ENCODE measurements at places on chromosomes 4 and X. TPM values are rescaled to one million over a fixed set of nuclear protein-coding genes. Genes with fewer than 3 reads are reported as not detected.

DNA sequence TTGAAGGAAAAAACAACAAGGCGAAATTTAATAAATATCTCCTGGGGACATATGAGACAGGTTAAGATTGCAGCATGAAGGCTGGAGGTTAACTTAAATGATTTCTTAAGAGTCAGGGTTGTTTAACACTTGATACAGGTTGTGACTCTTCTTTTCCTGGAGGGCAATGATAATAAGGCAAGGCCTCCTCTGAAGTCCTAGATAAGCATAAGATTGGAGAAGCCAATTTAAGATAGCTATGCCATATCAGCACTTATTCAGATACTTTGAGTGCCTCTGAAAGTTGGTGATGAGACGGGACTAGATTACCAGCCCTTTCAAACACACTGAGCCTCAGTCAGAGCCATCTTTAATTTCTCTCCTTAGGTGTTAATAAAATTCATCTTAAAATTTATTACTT is 350.8 kb downstream of the FBXO8 start:
- DNase-seq: no peak

DNA sequence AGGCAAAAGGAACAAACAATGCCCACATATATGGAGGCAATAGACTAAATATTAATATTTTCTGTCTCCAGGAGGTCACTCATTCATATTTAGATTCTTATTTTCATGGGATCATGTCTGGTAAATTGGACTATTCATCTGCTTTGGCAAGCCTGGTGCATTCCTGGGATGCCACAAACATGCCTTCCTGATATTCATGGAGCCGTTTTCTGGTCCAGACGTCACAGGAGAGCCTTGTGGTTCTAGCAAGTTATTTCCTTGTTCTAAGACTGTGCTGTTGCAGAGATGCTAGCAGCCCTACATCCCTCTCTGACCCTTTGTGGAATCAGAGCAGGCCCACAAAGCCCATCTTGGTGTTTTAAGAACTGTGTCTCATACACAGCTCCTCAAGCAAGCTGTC is 16.1 kb upstream of the EXOSC9 start:
- no peak for DNase-seq

DNA sequence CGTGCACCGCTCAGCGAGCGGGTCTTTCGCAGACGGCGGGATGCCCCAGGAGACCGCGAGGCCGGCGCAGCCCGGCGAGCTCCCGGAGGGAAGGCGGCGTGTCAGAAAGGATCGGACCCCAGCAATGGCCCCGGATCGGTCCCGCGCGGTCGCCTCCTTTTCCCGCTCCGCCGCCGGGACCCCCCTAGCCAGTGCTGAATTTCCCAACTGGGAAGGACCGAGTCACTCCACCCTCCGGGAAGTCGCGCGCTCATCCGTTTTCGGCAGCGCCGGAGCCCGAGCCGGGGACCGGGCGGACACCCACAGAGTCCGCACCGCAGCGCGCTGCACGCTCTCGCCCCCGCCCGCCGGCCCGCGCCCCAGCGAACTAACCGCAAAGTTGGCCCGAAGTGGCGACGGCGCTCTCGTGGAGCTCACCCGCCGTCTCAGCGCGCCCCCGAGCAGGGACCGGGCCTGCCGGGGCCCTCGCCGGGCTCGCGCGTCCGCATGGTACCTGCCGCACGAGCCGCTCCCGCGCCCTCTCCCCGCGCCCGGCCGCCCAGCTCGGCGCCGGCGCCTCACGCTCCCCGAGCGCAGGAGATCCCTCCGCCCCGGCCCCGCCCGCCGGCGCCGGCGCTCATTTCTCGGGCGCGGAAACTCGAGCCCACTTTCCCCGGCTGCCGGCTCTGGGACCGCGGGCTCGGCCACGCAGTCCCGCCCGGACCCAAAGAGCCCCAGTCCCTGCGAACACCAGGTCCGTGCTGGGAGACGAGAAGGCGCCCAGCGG is at the start of gene FAT1:
FAT1 (minus strand) TSS at position 565 of the 766 bp plus-strand sequence. CDS start 14,029 bp downstream, outside the sequence.
- DNase-seq: no peak

DNA sequence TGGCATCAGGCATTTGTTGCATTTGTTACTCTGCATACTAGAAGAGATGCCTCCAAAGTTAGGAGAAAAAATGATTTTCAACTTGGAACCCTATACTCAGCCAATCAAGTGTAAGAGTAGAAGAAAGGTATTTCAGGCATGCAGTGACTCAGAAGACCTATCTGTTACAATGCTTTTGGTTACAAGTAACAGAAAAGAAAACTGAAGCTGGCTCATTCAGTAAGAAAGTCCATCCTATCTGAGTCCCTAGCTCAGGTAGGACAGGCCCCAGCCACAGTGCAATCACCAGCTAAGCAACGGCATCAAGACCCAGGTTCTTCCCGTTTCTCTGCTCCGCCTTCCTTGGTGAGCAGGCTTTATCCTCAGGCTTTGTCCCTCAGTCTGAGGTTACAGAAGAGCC is 23.3 kb downstream of the MECP2 start:
- DNase-seq: no peak

- no peak for DNase-seq
Observed at GRCh38 chr4:3286335-3287175, 6.3 kb upstream of the RGS12 start.

- DNase-seq: no peak
Observed at GRCh38 chr4:168557658-168558057, 60.8 kb downstream of the PALLD start.

- no peak for DNase-seq
Observed at GRCh38 chrX:53456254-53456653, 22.1 kb upstream of the HSD17B10 start.

DNA sequence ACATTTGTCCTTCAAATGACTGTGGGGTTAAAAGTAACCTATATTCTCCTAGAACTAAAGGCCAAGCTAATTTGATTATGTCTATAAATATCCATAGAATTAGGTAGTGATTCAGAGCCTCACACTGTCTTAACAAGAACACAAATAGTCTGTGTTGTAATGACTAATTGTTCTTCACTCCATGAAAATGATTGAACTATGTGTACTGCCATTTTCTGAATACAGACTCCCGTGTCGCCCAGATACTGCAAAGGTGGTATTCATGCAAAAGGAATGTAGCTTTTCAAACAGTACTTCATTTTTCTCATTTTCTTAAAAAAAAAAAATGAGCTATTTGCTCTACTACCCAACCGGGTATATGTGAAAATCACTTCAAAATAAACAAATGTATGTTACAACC is 11.3 kb upstream of the PHKA2 start:
- DNase-seq: no peak

DNA sequence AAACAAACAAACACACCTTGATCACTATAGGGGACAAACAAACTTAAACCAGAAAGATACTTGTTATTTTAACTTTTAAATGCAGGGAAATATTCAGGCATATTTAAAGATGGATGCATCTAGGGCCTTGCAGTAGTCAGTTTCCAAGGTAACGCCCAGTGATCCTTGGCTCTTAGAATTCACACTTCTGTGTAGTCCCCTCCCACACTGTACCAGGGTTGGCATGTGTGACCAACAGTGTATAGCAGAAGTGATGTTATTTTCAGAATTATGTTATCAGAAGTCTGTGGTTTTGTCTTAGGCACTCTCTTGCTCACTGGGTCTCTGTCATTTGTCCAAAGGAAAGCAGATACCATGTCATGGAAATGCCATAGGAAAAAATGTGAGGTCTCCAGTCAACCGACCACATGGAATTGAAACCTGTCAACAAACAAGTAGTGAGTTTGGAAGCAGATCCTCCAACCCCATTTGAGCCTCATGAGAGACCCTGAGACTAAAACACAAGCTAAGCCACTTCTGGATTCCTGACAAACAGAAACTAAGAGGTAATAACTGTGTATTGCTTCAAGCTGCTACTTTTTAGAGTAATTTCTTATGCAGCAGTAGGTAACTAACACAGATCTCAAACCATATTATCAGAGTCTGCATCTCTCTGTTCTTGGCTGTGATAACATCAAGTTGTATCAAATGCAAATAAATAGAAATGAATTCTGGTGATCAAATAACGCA is 670.3 kb downstream of the KCTD8 start:
- no peak for DNase-seq

GRCh38 chr4:185524888-185525863 is 10.1 kb downstream of the PDLIM3 start:
- no peak for DNase-seq

DNA sequence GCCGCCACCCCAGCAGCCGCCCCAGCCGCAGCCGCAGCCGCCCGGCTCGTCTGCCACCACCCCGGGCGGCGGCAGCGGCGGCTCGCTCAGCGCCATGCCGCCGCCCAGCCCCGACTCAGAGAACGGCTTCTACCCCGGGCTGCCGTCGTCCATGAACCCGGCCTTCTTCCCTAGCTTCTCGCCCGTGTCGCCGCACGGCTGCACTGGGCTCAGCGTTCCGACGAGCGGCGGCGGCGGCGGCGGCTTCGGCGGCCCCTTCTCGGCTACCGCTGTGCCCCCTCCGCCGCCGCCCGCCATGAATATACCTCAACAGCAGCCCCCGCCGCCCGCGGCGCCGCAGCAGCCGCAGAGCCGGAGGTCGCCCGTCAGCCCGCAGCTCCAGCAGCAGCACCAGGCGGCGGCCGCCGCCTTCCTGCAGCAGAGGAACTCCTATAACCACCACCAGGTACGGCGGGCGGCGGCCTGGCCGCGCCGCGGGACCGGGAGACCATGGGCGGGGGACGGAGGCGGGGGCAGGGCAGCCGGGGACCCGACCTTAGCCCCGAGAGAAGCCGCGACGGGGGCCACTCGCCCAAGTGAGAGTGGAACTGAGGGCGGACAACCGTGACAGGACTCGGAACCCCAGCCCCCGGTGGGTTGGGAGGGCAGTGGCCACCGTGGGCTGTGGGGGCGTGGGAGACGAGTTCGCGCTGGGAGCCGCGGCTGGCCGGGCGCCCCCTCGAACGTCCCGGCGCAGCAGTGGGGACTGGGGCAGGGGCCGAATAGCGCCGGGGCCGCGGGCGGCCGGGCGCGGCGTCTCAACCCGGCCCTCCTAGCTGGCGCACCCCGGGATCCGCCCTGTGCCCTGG is 1.8 kb downstream of the CPEB2 start:
- no peak for DNase-seq

DNA sequence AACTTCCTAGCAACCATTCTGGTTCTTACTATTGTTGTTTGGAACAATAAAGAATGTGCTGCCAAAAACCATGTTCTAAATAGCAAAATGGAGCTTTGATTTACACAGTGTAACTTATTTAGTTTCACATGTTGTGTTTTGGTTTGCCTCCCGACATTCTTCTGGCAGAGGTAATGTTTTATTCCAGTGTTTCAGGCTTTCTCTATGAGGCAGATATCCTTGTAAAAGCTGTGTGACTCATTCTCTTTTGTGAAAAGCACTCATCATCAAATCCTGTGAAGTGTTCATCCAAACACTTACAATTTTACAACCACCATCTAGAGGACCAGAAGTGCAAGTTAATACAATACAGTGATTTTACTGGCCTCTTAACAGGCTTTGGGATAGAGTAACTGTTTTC is 219.0 kb upstream of the GIMD1 start:
- no peak for DNase-seq

- DNase-seq: no peak
Observed at GRCh38 chrX:143306991-143307937, 210.0 kb downstream of the SPANXN3 start.

GRCh38 chr4:153183146-153183545 is 21.1 kb upstream of the TRIM2 start:
- DNase-seq: no peak

DNA sequence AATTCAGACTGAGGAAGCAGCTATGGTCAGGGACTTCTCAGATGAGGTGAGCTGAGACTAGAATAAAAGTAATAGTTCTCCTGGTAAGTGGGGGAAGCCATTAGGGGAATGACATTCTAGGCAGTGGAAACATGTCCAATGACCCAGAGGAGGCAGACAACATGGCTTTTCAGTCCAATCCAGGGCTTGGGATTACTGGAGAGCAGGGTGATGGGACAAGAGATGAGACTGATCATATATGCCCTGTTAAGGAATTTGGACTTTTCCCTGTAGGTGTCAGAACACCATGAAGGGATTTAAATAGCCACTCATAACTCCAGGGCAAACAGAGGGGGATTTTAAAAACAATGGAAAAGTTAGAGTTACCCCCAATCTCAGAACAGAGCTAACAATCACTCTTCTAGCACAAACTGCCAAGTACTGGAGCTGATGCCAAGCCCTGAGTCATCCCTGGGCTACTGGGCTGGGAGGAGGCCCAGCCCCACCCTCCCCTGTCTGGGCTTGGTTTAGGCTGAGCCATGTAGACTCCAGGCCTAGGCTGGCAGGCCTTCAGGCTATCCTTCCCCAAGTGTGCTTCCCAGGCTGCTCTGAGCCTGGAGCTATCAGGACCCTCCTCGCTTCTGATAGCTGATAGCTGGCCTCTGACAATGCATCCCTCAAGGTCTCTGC is 22.7 kb upstream of the MSN start:
- DNase-seq: peak; percentile 91

- no peak for DNase-seq
Observed at GRCh38 chr4:164087733-164088132, 593.2 kb downstream of the TMA16 start.

- peak; percentile 34 for DNase-seq
Observed at GRCh38 chr4:7390906-7391636, 43.7 kb downstream of the PSAPL1 start.

The USP51 gene
- total RNA-seq: 1.7 TPM

The GAGE12H gene
- total RNA-seq: not detected

The PAK3 gene
- 0.85 TPM for total RNA-seq

The CT83 gene
- total RNA-seq: not detected

The GYPB gene
- not detected for total RNA-seq

The PRKG2 gene
- 2.5 TPM for total RNA-seq

The SEC24B gene
- 27.4 TPM for total RNA-seq

The CNGA1 gene
- not detected for total RNA-seq

The ADGRG4 gene
- total RNA-seq: not detected

The UGT2B11 gene
- total RNA-seq: not detected

The FREM3 gene
- total RNA-seq: 0.04 TPM

The PDGFC gene
- 17.0 TPM for total RNA-seq

The DMRTC1B gene
- not detected for total RNA-seq
